ENCODE measurements at places on chromosomes 7 and 10.
A peak's percentile ranks its signal among the peaks of the same experiment; 100 is the strongest.

GRCh38 chr10:95261926-95262325, 28.9 kb downstream of the PDLIM1 start:
- DNase-seq = no peak

DNA sequence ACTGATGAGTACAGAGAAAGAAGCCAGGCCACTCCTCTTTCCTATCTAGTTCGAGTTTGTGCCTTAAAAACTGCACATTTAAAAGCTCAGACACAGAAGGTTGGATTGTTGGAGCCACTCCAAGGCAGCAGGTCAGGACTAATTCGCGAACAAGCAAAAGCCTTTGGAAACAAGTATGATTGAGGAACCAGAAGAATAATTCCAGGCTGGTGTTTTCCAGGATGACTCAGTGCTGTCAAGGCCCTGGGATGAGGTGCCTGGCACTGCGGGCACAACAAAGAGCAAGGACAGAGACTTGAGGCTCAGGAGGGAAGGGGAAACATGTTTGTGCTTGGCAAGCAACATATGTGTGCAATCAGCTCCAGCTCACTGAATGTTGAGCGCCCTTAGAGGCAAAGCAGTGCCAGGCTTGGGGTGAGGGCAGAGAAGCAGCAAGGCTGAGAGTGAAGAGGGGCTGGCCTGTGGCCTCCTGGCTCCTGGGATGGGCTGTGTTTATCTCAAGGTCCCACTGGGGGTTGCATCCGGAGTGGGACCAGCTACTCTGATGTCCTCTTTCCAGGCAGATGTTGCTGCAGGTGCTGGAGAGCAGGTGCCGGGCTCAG, 44.1 kb downstream of the VSTM4 start:
- no peak for DNase-seq

GRCh38 chr7:23462846-23463245, 7.4 kb downstream of the IGF2BP3 start:
- no peak for DNase-seq

- DNase-seq = no peak
Measured at GRCh38 chr10:118108194-118109026, 61.7 kb upstream of the RAB11FIP2 start.

DNA sequence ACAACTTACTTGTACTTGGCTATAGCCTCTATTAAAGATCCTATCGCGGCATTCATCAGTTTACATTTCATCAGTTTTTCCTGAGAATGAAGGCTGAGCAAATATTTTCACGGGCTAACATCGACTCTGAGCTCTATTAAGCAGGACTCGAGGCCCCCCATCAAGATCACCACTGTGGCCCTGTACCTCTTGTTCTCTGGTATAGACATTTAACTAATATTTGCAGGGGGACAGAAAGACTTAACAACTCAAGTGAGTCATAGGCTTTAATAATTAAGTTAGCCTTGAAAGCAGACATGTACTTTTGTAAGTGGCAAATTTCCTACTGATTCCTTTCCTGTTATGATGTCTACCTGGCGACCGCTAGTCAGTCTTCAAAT, 45.4 kb downstream of the DOCK4 start:
- DNase-seq = no peak

- no peak for DNase-seq
Measured at GRCh38 chr10:122328676-122329075, 45.8 kb upstream of the PLEKHA1 start.

DNA sequence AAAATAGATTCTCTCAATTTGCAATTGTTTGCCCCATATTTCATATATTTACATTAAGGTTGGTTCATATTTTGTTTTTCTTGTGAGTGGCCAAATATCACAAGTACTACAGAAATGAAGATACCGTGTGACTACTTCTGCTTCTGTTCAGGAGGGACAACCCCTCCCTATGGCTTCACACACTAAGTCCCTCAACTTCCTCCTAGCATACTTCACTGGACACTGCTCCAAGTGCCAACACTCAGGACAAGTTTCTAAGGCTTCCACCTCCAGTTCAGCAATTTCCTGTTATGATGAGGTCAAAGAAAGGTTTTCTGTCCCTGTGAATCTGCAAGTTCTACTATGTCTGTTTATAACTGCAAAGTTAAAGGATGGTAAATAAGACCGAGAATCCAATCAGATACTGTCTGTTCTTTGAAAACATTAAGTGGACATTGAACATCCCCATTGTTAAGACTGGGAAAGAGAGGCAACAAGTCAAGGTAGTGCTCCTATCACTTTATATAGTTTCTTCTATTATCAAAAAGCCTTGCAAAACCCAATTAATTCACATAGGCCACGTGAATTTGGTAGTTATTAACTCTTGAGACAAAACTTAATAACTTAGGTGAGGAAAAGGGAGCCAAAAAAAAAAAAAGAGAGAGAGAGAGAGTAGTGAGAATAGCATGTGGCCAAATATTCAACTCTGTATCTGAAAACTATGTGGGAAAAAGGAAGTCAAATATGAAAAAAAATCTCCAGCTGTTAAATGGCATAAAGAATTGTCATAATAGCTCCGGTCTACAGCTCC, 81.3 kb upstream of the DKK1 start:
- DNase-seq = no peak

- DNase-seq = no peak
Measured at GRCh38 chr10:21617267-21617666, 83.2 kb downstream of the MLLT10 start.

DNA sequence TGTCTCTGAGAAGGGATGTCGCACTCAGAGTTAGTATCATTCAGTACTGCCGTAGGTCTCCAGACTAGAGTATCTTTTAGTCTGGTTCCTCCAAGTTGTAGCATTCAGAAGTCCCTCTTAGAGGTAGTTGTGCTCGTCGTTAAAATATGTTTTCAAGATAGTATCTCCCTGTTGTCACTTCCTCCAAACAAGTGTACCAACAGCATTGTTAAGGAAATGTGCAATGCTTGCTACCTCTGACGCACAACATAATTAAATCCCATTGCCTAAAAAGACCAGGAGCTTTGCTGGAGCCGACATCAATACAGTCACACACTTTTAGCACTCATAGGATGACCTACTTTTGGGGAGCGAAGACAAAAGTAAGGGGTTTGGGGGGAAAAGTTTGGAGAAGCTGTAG, 80.0 kb upstream of the STK17A start:
- DNase-seq = no peak

DNA sequence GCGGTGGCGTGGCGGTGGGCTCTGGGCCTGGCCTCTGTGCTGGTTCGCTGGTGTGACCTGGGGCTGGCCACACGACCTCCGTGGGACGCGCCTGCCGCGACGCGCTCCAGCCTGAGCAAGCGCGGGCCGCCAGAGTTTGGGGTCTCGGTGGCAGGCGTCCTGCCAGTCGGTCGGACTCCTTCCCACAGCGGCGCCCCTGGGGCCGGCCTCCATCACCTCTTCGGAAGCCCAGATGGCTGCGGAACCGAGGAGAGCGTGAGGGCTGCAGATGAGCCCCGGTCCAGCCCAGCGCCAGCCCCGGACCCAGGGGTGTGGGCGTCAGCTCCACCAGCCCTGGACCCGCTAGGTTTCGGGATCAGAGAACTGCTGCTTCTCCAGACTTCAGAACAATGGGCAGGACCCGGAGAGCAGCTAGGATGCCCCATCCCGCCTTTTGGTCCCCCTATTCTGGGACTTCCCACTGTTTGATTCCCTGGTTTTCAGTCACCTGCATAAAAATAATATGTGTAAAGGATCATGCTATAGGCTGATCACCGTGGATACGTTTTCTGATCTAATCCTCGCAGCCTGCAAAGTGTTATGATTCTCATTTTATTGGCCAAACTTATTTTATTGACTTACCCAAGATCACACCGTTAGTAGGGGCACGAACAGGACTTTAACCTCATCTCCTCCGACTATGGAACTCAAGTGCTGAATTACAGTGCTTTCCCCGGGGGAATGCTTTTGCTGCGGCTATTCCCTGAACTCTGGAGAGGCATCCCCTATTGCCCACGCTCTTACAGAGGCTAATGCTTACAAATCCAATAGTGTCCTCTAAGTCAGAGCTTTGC, 2.8 kb downstream of the CYP26C1 start:
- no peak for DNase-seq

DNA sequence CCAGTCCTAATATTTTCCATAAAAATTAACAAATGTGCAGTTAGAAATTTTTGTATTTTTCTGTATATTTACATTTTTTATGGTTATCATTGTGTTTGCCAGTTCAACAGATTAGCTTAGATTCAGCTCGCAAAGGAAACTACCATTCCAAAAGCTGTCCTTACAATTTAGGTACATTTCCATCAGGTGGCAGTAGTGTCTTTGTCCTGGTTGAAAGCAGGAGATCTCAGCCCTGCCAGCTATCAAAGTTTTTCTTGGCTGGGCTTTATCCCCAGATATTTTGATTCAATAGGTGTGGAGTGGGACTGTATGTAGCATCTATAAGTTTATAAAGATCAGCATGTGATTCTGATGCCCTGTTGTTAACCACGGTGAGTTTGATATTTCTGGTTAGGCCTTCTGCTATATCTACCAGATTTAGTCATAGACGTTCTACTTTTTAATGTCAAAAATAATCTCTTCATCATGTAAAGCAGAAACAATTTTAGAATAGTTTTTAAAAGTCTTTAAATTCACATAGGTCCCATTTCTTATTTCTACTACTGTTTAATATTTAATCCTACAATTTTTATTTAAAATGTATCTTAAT, 15.5 kb upstream of the ICA1 start:
- no peak for DNase-seq

- peak; percentile 78 for DNase-seq
Measured at GRCh38 chr10:30783939-30784501, 154.5 kb upstream of the LYZL2 start.

GRCh38 chr7:23211589-23211988, 29.7 kb downstream of the NUP42 start:
- no peak for DNase-seq

DNA sequence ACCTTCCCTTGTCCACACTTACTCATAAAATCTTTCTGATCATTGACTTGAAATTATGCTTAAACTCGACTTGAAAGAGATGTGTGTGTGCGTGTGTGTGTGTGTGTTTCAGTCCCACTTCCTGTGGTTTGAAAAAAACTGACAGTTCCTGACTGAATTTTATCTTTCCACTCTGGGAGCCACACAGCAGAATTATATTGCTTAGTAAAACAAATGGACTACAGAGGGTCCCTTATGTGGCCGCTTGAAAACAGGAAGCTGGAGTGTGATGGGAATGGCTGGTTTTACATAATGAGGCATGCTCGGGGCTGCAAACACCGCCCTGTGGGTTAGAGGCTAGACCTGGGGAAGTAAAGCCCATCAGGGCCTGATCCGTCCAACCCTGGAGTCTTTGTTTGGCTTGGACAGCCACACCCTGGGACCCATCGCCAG, 54.8 kb downstream of the LYZL1 start:
- DNase-seq = no peak

DNA sequence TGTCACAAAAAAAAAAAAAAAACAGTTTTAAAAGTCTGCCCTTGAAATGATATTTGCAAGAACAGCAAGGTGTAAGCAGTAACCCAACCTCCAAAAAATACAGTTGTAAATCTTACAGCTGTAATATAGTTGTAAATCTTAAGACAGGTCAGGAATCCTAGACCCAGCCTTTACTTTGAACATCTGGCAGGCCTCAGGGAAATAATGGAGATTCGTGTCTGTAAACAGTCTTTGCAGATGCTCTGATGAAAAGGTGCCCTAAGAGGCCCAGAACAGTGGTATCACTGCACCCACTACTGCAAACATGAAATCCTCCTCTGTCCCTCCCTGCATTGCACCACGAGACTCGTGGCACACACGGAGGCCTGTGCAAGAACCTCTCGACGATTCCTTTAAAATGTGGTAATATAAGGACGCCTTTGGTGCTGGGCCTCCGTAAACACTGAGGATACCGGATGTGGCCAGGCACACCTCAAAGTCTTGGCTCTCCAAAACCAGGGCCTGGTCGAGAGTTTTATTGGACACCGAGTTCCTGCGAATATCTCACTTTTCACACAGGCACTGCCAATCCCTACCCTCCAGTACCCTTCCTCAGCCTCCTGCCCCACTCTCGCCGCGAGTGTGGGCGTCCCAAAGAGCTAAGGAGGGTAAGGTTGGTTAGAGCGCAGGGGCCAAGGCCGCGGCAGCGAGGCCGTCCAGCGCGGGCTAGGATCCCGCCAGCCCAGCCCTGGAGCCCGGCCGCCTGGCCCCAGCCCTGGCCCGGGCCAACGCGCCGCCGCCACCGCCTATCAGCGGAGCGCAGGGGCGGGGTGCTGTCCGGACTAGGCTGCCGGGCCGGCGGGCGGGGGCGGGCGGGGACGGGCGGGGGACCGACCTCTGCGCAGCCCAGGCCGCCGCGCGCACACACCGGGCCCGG, at the start of gene REEP3:
Gene REEP3, plus strand, starts transcription at position 902 of the 916 bp plus-strand sequence. CDS start 145 bp downstream, outside the sequence.
- peak; percentile 62 for DNase-seq

Data from SJSA1 (cell line).